ENCODE measurements at places on chromosomes 5 and 9.

DNA sequence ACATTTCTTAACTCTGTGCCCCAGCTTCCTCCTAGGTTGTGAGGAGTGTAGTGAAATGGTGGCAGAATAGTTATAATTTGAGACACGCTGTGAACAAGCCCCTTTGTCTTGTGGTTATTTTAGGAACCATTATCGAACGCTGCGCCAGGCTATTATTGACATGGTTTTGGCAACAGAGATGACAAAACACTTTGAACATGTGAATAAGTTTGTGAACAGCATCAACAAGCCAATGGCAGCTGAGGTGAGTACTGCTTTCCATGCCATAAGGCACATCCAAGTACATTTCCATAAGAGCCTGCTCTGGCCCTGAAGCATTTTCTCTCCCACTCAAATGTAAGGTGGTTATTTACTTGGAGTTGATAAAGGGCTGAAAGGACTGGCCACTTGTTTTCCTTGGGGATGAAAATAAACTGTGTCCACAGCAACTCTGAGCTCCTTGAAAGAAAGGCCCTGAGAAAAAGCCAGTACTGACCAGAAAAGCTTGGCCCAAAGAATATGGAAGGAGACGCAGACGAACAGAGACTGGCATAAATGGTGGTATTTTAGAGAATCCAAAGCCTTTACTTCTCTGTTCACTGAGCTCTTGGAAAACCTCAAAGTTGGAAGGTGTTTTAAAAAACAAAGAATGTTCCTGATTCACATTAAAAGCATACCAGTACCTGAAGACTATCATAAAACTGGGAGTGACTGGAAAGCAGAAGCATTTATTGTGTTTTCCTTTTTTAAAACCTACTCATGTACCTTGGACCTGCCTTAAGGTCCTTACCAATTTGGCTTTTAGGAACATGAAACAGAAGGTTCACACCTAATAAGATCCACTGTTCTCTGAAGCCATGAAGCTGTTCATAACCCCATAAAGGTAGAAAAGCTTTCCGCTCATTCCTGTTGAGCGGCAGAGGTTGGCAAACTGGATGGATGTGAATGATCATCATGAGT is 72.2 kb downstream of the WDR41 start:
- no peak for DNase-seq

- DNase-seq = peak; percentile 44
Measured at GRCh38 chr5:57715296-57715695, 232.7 kb upstream of the ACTBL2 start.

DNA sequence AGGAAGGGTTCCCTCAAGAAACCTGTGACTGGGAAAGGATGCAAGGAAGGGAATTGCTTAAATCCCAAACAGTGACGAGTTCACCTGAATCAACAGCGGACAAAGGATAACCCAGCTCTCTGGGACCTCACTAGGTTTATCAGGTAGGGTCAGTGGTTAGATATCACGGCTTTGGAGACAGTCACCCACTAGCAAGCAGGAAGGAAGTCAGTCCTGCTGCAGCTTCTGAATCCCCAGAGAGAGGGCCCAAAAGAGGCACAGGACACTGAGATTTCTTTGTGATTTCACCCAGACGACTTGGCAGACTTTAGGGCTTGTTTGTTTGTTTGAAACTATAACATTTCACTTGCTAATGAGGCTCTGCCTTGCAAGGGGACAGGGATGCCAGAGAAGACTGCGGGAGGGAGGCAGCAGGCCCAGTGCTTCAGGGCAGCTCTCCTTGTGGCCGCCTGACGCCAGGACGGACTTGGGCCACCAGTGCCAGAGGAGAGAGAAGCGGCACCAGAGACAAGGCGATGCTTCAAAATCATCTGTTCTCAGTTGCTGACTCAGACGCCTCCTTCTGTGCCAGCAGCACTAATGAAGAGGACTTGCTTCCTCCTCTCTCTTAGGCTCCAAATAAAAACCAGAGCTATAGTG is 275.6 kb upstream of the SLC30A5 start:
- DNase-seq = no peak

- DNase-seq = peak; percentile 60
Measured at GRCh38 chr9:16598316-16598715, 272.2 kb downstream of the BNC2 start.

DNA sequence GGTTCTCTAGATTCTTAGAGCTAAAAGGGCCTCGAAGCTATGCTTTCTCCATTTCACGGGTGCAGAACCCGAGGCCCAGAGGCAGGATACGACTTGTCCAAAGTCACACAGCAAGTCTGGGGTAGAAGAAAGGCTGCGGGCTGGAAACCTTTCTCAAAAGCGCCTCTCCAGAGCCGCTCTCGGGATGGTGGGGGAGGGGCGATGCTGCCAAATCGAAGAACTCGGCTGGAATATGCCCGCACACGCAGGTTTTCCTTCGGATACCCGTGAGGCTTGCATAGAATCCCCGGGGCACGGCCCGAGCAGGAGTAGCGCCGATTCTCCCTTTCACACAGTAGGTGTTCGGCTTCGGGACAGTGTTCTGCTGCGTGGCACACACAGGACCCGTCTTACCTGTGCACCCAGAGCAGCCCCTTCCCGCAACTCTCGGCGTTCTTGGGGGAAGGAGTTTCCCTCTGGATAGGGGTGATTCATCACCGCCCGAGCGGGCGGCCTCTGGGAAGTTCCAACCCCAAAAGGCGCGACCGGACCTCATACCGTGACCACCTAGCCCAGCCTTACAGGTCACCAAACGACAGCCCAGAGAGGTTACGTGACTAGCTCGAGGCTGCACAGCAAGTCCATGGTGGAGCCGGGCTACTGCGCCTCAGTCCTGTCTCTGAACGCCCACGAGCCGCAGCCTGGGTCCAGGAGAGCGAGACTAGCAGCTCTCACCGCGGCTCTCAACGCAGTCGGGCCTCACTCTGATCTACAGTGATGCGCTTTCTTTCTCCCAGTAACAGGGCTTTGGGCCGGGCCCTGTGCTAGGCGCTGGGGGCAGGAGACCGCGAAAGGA is 4.1 kb downstream of the PAX5 start:
- no peak for DNase-seq

GRCh38 chr5:78639791-78640190 is 8.8 kb downstream of the LHFPL2 start:
- DNase-seq = no peak

DNA sequence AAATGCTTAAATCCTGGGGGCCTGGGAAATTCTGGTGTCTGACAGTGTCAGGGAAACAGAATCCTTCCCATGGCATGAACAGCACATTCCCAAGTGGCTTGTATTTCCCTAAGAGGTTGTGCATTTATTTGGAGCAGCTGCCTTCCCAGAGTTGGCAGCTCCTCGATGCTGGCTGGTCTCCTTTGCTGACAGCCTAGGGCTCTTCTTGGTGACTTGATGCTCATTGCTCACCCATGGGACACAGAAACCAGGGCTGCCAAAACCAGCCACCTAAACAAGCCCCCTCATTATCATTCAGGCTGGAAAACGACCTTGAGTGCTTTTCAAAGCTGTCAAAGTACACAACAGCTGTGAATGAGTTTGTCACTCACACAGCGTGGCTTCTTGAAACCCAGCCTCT is 24.2 kb downstream of the ENHO start:
- DNase-seq = no peak

DNA sequence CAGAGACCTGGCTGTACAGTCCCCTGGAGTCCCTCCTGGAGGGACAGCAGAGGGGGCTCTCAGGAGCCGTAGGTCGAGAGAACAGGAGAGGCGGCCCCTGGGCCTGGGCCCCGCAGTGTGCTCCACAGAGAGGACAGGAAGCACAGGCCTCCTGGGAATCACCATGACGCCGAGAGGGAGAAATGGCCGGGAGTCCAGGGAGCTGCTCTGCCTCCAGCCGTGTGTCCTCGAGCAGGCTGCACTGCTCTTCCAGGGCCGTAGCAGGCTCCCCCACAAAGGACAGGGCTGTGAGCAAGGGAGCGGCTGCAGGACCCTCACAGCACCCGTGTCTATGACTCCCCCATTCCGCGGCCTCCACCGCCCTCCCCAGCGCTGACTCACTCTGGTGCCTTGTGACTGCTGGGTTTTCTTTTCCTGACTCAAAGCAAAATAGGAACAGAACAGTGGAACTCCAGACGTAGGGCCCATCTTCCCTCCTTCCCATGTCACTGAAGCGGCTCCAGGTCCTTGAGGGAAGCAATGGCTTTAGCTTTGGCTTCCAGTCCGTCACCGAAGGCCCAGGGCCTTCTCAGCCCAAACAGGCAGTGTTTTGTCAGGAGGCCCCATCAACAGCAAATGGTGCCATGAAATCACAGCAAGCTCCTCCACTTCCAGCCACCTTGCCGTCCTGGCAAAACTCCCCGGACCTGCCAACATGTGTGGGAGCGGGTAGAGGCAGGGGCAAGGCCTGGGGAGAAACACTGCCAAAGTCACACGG is 114.2 kb downstream of the LHFPL2 start:
- DNase-seq = peak; percentile 84

DNA sequence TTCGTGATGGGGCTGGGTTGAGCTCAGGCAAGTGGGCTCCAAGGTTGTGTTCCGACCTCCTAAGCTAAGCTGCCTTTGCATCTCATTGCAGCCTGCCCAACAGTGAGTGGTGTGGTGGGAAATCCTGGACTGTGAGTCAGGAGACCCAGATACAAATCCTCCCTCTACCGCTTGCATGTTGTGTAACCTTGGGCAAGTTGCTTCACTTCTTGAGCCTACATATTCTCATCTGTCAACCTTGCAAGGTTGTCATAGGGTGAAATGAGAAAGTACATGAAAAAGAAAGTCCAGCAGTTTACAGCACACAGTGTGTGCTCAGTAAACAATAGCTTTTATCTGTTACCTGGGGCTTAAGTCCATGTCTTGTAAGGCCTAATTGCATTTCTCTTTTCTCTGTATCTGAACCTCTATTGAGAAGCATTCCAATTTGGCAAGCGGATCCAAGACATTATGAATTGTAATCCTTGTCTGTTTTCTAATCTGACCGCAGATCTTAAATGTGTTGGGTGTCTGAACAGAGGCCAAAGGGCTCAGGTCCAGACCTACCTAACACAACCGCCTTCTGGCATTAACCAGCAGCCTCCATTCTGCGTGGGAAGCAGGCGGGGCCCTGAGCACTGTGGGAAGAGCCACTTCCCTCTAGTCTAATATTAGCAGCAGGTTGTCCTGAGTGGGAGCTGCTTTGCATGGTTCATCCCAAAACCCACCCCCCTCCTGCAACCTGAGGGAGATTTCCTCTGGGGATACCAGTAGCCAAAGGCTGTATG is 1.8 kb upstream of the GALNT12 start:
- peak; percentile 70 for DNase-seq

DNA sequence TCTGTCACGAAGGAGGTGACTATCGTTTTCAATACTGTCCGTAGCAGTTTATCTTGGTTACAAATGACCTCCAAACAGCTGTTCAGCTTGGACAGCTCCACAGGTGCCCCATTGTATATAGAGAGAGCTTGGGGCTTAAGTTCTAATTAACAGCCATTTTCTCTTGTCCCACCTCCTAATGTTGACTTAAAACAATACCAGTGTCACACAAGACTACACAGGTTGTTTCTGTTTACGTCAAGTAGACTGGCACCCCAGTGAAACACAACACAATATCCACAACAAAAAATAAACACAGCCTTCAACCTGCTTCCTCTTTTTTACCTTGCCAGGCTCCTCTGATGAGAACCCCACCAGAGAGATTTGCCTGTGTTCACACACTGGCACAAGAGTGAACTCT is 39.8 kb upstream of the TLE1 start:
- no peak for DNase-seq

DNA sequence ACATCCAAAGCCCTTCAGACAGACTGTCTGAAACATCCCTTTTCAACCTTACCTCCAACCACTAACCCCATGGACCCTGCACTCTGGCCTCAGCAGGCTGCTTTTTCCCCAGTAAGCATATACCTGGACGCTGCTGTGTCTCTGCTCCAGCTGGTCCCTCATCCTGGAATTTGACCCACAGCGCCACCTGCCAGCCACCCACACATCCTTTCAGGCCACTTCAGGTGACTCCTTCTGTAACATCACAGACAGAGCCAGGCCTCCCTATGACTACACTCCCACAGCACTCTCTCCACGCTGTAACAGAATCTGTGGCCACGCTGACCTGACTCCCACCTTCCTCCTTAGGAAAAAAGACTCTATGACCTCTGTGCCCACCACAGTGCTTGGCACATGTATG is 3.4 kb downstream of the MGAT1 start:
- no peak for DNase-seq

DNA sequence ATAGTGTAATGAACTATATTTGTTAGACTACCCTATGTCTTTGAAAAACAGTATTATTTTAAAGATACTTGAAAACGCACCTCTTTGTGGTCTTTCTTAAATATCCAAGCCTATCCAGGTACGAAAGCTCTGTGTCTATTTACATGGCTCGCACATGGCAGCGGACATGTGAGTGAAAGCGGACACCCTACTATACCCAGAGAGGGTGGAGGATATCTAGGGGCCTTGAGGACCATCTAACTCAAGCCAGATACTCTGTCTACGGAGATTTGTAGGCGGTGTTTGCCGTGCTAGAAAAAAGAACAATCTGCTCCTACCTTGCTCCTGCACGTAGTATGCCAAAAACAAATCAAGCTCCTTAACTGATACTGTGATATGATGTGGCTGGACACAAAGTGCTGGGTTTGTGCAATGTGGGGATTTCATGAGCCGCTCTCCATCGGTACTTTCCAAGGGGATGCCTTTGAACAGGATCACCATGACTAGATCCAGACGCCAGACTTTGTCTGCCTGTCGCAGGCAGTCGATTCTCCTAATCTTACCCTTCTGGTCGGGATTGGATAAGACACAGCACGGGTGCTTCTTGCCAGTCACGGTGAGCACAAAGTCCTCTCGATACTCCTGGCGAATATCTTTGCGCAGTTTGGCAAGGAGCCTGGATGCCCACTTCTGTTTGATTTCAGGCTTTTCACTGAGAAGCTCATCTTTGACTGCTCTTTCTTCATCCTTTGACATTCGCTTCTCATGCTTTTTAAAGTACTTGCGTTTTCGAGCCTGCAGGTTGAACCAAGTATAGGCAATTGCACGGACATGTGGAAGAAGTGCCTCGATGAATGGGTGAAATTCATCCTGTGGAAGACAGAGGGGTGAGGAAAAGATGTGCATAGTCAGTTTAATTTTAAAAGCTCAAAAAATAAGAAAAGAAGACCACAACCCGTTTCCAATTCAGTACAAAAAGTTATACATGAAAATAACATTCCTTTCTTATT is 7.0 kb downstream of the NFIB start:
- DNase-seq = peak; percentile 73

DNA sequence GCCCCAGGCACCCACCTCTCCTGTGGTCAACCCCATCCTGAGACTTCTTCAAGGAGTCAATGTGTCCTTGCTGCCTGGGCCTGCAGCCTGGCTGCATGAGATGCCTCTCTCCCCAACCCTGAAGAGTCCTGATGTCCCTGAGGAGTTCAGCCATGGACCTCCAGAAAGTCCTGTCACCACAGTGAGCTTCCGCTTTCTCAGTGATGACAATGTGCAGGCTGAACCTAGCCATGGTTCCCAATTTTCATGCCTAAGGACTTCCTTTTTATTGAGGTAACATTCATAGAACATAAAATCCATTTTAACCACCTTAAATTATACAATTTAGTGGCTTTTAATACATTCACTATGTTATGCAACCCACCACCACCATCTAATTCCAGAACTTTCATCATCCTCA is 29.1 kb downstream of the DAP start:
- no peak for DNase-seq
